Fibroblast of lung (primary cell): ENCODE measurements at places on chromosomes 11 and 22. TPM values are rescaled to one million over a fixed set of nuclear protein-coding genes. Genes with fewer than 3 reads are reported as not detected.

GRCh38 chr11:62267576-62267975, 2.4 kb upstream of the SCGB2A2 start:
- no peaks in the 10 kb centered on the region for H3K27me3 ChIP-seq
- H3K4me1 ChIP-seq: no peaks in the 10 kb centered on the region
- DNase-seq: no peak
- H3K36me3 ChIP-seq: no peaks in the 10 kb centered on the region
- no peak overlapping the region for H3K27ac ChIP-seq

DNA sequence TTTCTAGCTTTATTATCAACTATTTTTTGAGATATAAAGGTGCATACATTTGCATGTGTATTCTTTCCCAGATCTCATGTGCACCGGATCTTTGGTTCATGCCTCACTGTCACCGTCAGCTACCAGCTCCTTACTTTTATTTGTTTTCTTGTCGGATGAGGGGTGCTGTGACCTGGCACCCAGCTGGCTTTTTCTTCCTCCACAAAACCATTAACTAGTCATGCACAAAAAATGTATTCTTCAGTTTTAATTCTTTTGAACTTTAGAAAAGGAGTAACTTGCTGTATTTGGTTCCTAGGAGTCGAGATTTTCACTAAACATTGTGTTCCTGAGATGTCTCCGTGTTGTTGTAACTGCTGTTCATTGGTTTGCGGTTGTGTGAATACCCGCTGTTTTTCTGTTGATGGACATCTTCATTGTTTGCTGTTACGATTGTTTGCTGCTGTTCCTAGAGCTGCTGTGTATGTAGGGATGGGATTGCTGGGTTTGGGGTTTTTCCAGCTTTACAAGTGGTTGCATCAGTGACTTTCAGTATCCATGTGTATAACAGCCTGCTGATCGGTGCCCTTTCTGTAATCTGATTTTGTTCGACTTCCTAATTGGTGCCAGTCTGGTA, 39.4 kb downstream of the MOV10L1 start:
- H3K4me1 ChIP-seq: no peaks in the 10 kb centered on the region
- no peak overlapping the region for H3K4me3 ChIP-seq
- no peaks in the 10 kb centered on the region for H3K36me3 ChIP-seq
- no peaks in the 10 kb centered on the region for H3K27me3 ChIP-seq

DNA sequence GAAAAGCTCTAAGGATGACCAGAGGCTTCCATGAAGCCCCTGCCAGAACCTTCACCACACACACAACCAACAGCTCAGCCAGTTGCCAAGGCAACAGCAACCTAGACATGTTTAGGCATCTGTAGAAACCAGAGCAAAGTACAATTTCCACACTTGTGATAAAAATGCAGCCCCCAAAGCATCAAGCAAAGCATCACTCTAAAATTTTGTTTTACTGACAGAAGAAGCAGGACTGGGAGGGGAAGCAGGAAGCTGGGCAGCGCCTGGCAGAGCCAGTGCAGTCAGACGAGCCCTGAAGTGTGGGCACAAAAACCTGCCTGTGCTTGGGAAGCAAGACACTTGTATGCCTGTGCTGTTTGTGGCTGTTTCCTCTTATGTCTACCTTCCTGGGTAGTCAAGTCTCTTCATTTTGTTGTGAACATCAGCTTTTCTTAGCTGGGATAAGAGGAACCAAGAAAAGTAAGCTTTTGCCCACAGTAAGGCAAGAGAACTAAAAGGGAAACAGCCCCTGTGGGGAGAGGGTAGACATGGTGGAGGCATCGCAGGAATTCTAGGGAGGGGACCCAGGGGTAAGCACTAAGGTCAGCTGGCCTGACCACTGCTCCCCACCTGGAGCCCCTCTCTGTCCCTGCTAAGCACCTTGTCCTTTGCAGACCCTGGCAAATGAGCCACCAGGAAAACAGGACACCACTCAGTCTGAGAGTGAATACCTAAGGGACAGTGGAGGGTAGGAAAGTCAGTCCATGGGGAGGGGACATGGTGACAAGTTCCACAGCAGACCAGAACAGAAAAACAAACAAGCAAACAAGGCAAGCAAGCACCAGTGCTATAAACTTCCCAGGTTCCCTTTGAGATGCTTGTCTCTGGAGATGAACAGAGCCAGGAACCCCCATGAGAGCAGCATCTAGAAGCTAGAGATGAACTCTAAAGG, 13.4 kb downstream of the PACSIN2 start:
- peaks cover 39% of the 10 kb centered on the region for H3K4me1 ChIP-seq
- no peak overlapping the region for H3K4me3 ChIP-seq

DNA sequence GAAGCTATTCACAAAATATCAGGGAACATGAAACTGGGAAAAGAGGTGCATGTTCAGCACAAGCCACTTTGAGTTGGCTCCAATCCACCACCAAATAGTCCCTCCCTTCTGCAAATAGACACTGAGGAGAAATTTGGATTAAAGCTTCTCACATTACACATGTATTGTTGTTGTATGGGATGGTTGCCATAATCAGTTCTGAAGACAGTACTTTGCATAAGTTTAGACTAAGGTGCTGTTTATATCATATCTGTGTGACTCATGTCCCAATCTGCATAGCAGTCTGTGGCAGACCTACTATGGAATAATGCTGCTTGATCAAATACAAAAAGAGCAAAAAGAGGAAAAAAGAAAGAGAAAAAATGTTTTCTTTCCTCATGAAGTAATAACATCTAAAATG, 376.7 kb upstream of the DDI1 start:
- H3K4me1 ChIP-seq: no peaks in the 10 kb centered on the region
- H3K27ac ChIP-seq: no peak overlapping the region
- DNase-seq: peak; percentile 24
- H3K4me3 ChIP-seq: no peak overlapping the region
- H3K36me3 ChIP-seq: no peaks in the 10 kb centered on the region

GRCh38 chr22:38292694-38293093, 19.9 kb upstream of the TMEM184B start:
- DNase-seq: peak; percentile 61
- peak overlapping the region; percentile 50 for H3K27ac ChIP-seq
- no peaks in the 10 kb centered on the region for H3K27me3 ChIP-seq
- H3K4me1 ChIP-seq: peaks cover 12% of the 10 kb centered on the region

- H3K36me3 ChIP-seq: peaks cover 8% of the 10 kb centered on the region
- peaks cover 9% of the 10 kb centered on the region for H3K4me1 ChIP-seq
- no peaks in the 10 kb centered on the region for H3K27me3 ChIP-seq
- no peak overlapping the region for H3K27ac ChIP-seq
- DNase-seq: no peak
Measured at GRCh38 chr22:20751185-20751851, 22.6 kb upstream of the SERPIND1 start.

- no peak overlapping the region for H3K27ac ChIP-seq
- no peak overlapping the region for H3K4me3 ChIP-seq
- H3K36me3 ChIP-seq: no peaks in the 10 kb centered on the region
- no peaks in the 10 kb centered on the region for H3K4me1 ChIP-seq
- H3K27me3 ChIP-seq: no peaks in the 10 kb centered on the region
Measured at GRCh38 chr11:1854132-1854948, 1.5 kb downstream of the LSP1 start.

DNA sequence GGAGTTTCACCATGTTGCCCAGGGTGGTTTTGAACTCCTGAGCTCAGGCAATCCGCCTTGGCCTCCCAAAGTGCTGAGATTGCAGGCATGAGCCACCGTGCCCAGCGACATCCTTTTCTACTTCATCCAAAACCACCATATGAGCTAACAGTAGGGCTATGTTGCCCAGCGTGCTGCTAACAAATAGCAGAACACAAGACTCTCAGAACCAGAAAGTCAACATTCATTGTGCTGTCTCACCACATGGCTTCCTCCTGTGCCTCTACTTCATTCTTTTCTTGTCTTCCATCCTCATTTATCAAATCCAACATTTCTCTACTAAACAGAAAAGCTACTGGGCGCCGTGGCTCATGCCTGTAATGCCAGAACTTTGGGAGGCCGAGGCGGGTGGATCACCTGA, 12.0 kb upstream of the DENND5A start:
- DNase-seq: no peak
- H3K27ac ChIP-seq: no peak overlapping the region
- H3K27me3 ChIP-seq: no peaks in the 10 kb centered on the region
- no peak overlapping the region for H3K4me3 ChIP-seq
- no peaks in the 10 kb centered on the region for H3K36me3 ChIP-seq

- no peak overlapping the region for H3K27ac ChIP-seq
- peak; percentile 37 for DNase-seq
- H3K4me3 ChIP-seq: no peak overlapping the region
Measured at GRCh38 chr22:49973018-49973961, 12.7 kb downstream of the PIM3 start.

DNA sequence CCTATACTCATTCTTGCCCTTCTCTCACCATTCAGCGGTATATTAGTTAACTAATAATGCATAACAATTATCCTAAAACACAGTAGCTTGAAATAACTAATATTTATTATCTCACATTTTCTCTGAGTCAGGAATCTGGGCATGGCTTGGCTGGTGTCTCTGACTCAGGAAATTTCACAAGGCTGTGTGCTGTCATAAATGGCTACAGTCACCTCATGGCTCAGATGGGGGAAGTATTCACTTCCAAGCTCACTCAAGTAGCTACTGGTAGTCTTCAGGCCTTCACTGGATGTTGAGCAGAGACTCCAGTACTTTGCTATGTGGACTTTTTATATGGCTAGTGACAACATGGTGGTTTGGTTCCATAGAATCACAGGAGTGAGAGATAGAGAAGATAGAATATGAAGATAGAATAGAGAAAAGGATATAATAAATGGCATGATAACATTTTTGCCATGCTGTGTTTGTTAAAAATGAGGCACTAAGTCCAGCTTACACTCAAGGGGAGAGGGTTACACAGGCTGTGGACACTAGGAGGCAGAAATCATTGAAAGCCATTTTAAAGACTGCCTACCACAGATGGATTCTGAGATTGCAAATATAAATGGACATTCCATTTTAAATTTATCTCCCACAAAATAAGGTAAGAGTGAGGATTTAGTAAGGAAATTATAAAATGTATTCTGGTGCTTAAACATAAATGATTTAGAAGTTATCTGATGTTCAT, 997.8 kb upstream of the CHORDC1 start:
- no peak overlapping the region for H3K4me3 ChIP-seq
- H3K27me3 ChIP-seq: no peaks in the 10 kb centered on the region
- no peaks in the 10 kb centered on the region for H3K36me3 ChIP-seq
- H3K4me1 ChIP-seq: no peaks in the 10 kb centered on the region

GRCh38 chr11:34996958-34997357, 80.5 kb downstream of the PDHX start:
- peaks cover 2% of the 10 kb centered on the region for H3K36me3 ChIP-seq
- H3K4me3 ChIP-seq: no peak overlapping the region
- no peaks in the 10 kb centered on the region for H3K27me3 ChIP-seq
- no peak for DNase-seq
- H3K4me1 ChIP-seq: peaks cover 2% of the 10 kb centered on the region

DNA sequence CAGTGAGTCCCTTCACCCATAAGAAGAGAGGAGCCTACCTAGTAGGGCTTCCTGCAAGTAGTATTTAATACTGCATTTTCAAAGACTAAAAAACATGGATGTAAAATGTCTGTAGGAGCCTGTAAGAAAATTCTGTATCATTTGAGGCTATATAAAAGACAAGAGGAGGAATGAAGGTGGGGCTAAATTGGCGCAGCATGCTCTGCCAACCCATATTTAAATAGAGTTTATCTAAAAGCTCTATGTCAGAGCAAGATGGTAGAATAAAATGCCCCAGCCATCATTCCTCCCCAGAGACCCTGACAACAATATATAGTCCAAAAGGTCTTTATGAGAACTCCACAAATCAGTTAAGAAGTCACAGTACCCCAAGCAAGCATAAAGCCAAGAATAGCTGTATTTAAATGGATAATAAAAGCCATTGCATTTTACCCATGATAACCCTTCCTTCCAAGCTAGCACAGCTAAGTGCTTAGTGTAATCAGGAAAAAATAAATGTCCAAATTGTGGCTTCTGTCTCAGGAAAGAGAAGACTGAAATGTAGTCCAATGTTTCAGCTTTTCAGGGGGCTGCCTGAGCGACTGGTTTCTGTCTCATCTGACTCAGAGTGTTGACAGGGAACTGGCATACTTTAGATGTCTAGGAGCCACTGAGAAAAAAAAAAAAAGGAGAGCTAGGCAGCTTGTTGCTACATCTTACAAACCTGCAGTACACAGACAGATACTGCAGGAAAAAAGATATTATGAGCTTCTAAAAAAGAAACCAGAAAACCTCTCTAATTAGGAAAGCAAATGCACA, 258.6 kb downstream of the METTL15 start:
- no peak overlapping the region for H3K27ac ChIP-seq
- no peaks in the 10 kb centered on the region for H3K27me3 ChIP-seq
- peak; percentile 58 for DNase-seq
- no peaks in the 10 kb centered on the region for H3K4me1 ChIP-seq

DNA sequence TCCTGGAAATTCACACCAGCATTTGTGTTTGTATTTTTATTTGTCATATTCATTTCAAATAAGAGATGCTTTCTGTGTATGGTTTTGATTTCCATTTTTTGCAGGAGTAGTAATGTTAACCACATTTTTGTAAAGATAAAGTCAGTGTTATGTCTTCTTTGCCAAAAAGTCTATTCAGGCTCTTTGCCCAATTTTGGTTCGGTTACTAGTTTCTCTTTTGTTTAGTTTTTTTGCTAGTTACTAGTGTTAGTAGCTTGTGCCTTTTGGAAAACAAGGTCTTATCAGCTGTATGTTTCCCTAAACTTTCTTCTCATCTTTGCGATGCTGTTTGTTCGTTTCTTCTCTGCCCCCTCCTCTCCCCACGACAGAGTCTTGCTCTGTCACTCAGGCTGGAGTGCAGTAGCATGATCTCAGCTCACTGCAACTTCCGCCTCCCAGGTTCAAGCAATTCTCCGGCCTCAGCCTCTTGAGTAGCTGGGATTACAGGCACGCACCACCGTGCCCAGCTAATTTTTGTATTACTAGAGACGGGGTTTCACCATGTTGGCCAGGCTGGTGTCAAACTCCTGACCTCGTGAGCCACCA, 112.3 kb upstream of the GRK3 start:
- H3K4me3 ChIP-seq: peak overlapping the region; percentile 30
- H3K27ac ChIP-seq: peak overlapping the region; percentile 40
- peak; percentile 26 for DNase-seq
- H3K27me3 ChIP-seq: no peaks in the 10 kb centered on the region
- no peaks in the 10 kb centered on the region for H3K36me3 ChIP-seq
- H3K4me1 ChIP-seq: peaks cover 2% of the 10 kb centered on the region

GRCh38 chr22:50019316-50019715, 6.8 kb upstream of the IL17REL start:
- peaks cover 16% of the 10 kb centered on the region for H3K27me3 ChIP-seq
- no peak overlapping the region for H3K27ac ChIP-seq
- DNase-seq: no peak
- no peaks in the 10 kb centered on the region for H3K36me3 ChIP-seq
- no peaks in the 10 kb centered on the region for H3K4me1 ChIP-seq

- DNase-seq: no peak
- H3K27ac ChIP-seq: no peak overlapping the region
- no peaks in the 10 kb centered on the region for H3K27me3 ChIP-seq
- H3K4me1 ChIP-seq: no peaks in the 10 kb centered on the region
- no peaks in the 10 kb centered on the region for H3K36me3 ChIP-seq
Measured at GRCh38 chr11:115885535-115886421, 381.6 kb upstream of the CADM1 start.

- H3K4me1 ChIP-seq: peaks cover 4% of the 10 kb centered on the region
- DNase-seq: no peak
- H3K36me3 ChIP-seq: no peaks in the 10 kb centered on the region
- no peak overlapping the region for H3K27ac ChIP-seq
Measured at GRCh38 chr11:118872403-118872821, 11.3 kb upstream of the CXCR5 start.

GRCh38 chr22:50298937-50299784, 8.3 kb downstream of the PLXNB2 start:
- peaks cover 6% of the 10 kb centered on the region for H3K36me3 ChIP-seq
- peak; percentile 18 for DNase-seq
- H3K4me3 ChIP-seq: peak overlapping the region; percentile 40
- H3K4me1 ChIP-seq: peaks cover 49% of the 10 kb centered on the region
- no peaks in the 10 kb centered on the region for H3K27me3 ChIP-seq
- H3K27ac ChIP-seq: no peak overlapping the region

The MRGPRX3 gene
- not detected in 2 replicates for total RNA-seq

The BSX gene
- total RNA-seq: not detected in 2 replicates

The NTM gene
- total RNA-seq: 9.2 and 28.6 TPM in 2 replicates

The P2RY2 gene
- under 0.01 and 0.17 TPM in 2 replicates for total RNA-seq

The SLC22A25 gene
- not detected in 2 replicates for total RNA-seq

The HBD gene
- total RNA-seq: 5.9 TPM in 1 of 2 replicates, not detected in the other
